ENCODE measurements at places on chromosomes 1 and 21.

- DNase-seq = no peak
Observed at GRCh38 chr1:28097100-28097472, 8.7 kb upstream of the EYA3 start.

DNA sequence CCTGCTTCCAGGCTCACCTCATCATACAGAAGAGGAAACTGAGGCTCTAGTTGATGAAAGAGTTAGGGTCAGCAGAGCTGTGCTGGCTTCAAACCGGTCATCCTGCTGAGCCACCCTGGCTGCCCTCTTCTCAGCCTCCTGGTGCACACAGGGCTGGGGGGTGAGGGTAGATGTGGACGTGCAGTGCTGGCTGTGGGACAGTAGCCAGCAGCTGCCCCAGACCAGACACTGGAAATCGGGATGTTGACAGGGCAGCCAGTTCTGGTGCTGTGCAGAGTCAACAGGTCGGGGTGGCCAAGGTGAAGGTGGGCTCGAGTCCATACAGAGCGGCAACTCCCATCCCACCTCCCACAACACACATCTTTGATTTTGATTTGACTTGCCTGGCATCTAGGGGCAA, 1.5 kb upstream of the CLCNKA start:
- no peak for DNase-seq

DNA sequence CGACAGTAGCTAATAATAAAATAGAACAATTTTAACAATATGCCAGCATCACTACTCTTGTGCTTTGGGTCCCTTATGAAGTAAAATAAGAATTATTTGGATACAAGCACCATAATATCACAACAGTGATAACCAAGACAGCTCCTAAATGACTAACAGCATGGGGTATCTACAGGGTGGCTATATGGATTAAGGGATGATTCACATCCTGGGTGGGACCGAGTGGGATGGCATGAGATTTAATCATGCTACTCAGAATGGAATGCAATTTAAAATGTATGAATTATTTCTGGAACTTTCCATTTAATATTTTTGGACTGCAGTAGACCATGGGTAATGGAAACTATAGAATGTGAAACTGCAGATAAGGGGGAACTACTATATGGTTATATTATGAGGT, 28.1 kb upstream of the B3GALNT2 start:
- DNase-seq = no peak

- no peak for DNase-seq
Observed at GRCh38 chr1:41978986-41979385, 60.3 kb upstream of the HIVEP3 start.

DNA sequence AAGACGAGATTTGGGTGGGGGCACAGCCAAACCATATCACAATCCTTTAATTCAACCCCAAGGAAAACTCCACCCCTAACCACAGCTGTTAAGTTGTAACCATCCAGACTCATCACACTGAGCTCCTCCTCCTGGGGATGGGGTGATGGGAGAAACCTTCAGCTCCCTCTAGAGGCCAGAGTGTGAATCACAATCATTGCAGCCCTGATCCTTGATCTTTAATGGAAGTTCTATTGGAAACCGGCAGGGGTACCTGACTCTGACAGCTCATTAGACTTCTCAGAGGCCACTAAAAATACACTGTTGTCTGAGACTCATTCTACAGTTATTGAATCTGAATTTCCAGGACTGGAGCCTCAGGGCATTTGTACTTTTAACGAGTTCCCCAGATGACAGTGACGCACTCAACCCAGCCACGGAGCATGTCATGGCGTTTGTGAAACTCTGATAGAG, 127.2 kb downstream of the IGSF21 start:
- no peak for DNase-seq

- DNase-seq = no peak
Observed at GRCh38 chr1:245654460-245655050, 499.8 kb downstream of the KIF26B start.

GRCh38 chr1:76203127-76203526, 128.6 kb downstream of the ST6GALNAC3 start:
- no peak for DNase-seq

DNA sequence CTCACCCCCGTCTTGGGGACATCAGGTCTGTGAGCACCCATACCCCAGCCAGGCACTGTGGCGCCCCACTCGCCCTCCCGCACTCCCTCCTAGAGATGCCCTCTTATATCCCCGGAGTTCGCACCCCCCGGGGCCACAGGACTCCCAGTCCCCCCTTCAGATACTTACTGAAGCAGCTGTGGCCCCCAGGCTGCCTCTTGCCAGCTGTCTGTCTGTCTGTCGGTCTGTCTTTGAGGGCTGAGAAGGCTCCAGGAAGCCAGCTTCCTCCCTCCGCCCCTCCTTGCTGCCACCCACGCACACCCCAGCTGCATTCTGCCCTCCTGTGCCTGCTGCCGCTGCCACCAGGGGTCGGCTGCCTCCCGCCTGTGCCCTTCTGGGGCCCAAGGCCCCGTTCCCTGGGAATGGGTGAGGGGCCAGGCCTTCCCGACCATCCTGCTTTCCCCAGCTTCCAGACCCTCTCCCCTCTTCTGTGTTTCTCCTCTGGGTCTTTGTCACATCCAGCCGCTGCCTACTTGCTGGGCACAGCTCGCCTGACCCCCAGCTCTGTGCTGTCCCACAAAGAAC, at the start of gene PTPN7:
Gene PTPN7 (minus strand): TSS at position 226 of the 564 bp plus-strand sequence. CDS start 1,200 bp downstream, outside the sequence.
- DNase-seq = peak; percentile 64

GRCh38 chr1:227766015-227766634, 30.9 kb downstream of the SNAP47 start:
- peak; percentile 67 for DNase-seq

- no peak for DNase-seq
Observed at GRCh38 chr1:24870551-24871195, 59.4 kb downstream of the RUNX3 start.

DNA sequence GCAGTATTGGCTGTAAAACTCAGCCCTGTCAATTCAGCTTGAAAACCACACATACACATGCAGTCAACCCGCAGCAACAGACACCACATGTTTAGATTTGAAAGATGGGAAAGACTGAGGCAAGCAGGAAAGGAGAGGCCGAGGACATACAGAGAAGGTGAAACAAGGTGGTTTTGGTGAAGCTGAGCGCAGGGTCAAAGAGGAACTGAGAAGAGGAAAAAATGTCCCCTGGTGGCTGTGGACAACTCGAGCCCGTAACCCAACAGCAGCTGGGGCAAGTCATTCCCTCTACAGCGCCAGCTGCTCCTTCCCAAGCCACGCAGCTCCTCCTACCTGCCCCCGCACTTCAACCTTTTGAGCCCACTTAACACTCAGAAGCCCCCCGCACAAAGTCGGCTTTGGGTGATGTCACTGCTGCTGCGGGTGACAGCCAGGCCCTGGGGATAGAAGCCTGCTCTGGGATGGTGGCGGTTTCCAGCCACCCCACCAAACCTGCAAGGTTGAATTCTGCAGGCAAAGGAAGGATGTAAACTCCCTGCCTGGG, 63.0 kb downstream of the KCNN3 start:
- DNase-seq = no peak

- DNase-seq = no peak
Observed at GRCh38 chr1:172554915-172555314, 22.0 kb downstream of the SUCO start.

DNA sequence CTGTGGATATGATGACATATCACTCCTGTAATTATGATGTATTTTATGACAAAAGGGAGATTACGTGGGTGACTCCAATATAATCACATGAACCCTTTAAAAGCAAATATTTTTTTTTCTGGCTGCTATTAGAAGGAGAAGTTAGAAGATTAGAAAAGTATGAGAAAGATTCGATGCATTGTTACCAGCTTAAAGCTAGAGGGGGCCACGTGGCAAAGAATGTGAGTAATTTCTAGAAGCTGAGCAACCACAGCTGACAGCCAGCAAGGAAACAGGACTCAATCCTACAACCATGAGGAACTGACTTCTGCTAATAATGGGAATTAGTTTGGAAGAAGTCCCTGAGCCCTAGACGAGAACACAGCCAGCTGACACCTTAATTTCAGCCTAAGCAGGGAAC, 56.3 kb upstream of the C1orf87 start:
- no peak for DNase-seq

DNA sequence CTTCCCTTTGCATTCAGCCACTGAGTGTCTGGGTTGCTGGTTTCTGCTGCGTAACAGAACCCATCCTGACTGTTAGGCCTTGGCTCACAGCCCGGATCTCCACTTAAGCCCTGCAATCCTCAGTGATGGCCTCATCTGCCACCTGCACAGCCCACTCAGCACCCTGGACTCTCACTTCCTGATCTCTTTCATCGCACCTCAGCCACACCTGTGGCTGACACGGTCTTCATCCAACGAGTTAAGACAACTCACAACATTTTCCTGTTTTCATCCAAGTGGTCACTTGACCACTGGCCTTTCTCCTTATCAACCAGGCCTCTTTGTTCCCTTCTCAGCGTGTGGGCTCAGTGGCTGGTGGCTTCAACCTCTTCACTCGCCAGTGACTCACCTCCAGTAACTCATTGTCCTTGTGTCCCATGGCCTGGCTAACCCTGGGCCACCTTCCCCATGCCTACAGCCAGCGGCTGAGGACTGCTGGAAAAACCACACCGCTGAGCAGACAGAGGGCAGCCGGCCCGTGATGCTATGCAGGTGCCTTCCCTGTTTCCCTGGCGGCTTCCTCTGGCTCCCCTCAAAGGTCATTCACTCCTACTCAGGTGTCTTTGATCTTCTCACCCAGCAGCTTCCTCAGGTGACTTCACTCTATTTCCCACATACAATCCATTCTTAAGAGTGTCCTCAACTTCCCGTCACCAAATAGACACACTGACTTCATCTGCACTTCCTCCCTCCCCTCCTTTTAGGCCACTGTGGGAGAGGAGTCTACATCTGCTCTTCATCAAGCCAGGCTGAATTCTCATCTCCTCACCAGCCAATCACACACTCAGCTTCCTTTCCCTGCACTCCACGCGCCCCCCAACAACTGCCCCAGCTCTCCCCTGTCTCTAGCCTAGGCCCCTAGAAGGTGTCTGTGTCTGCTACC, 19.9 kb upstream of the EDN2 start:
- DNase-seq = no peak

- DNase-seq = no peak
Observed at GRCh38 chr21:38289705-38290485, 33.1 kb downstream of the KCNJ15 start.

GRCh38 chr1:157782931-157783330, 6.0 kb upstream of the FCRL2 start:
- DNase-seq = no peak

DNA sequence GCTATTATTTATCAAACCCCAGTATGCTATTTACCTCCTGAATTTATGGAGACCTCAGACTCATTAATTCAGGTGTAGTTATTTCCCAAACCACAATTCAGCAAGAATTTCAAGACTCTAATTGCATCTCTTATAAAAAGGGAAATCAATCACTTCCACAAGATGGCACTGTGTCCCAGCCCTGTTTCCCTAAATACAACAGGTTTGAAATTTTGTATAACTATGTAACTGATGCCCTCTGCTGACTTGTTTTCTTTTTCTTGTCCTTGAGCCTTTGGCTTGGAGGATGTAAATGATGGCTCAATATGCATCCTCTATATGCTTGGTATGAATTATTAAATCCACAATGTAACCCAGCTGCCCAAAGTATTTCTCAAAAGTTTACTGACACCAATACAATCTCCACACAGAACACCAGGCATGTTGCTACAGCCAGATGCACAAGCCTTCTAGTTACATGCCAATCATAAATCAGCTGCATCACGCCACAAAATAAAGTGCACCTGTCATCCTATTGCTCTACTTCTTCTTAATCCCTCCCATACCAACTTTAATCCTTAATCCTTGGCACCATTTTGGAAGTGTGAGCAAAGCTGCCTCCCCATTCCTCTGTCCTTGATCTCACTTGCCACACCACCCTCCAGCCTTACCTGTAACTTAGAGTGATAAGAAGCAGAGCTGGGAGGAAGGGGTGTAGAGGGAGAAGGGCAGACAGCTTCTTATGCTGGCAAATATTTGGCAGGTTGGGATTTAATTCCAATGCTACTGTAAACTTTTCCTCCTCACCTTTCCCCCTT, 9.0 kb downstream of the C1orf105 start:
- DNase-seq = no peak

DNA sequence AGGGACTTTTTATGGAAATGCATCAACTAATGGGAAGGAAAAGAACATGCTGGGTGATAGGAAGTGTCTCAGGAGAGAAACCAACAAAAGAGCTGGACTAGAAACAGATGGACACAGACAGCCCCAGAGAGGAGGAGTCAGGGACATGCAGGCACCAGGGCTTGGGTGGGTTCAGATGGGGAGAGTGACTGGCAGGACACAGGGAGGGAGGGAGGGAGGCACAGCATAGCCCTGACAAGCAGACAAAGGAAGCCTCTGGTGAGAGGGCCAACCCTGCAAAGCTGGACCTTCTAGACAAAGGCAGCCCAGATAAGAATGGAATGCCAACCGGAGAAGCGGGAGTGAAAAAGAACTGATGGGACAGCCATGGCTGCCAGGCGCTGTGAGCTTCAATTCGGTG, 568.8 kb downstream of the AJAP1 start:
- no peak for DNase-seq

GRCh38 chr1:205971082-205971481, 27.8 kb upstream of the SLC26A9 start:
- DNase-seq = no peak
